ENCODE measurements at places on chromosomes 2 and 18.

DNA sequence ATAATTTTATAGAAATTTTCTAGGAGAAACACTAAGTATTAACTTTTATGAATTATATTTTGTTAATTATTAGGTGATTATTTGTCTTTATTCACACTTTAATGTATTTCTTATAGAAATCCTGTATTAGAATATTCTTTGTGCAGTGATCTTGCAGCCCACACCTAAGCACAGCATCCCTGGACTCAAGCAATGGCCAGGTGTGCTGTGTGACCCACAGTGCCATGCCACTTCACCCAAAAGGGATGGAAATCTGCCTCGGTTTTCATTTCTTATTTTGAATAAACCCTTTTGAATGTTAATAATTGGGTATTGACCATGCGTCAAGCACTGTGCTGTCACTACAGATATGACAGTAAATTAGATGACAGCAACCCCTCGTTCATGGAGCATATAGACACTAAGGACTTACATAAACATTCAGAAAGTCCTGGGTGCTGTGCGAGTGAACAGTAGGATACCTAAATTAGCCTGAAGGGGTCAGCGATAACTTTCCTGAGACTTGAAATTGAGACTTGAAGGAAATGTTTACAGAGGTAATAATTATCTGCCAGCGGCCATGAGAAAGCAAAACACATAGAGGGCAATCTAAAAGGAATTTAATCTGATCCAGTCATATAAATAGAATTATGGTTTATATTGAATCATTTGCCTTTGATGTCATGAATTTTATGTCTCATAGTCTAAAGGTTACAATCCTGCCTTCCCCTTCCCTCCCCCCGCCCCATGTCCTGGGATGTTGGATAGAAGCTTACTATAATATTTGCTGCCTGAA lies 52.7 kb upstream of the CALCRL start:
- DNase-seq = no peak

- DNase-seq = no peak
Measured at GRCh38 chr2:6103372-6103771, 411.2 kb downstream of the SOX11 start.

DNA sequence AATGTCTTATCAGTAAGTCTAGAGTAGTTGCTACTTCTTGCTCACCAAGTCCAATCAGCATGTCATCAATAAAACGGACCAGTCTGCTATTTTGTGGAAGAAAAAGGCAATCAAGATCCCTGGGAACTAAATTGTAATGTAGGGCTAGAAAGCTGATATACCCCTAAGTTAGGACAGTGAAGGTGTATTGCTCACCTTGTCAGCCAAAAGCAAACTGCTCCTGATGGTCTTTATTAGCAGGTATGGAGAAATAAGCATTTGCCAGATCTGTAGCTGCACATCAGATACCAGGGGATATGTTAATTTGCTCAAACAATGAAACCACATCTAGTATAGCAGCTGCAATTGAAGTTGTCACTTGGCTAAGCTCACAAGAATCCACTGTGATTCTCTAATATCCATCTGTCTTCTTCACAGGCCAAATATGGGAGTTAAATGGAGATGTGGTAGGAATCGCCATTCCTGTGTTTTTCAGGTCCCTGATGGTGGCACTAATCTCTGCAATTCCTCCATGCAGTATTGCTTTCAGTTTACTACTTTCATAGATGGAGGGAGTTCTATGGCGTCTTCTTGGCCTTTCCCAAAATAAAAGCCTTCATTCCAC lies 75.0 kb downstream of the TMEM237 start:
- no peak for DNase-seq

GRCh38 chr2:112140205-112140802 lies 2.1 kb downstream of the FBLN7 start:
- DNase-seq = no peak

GRCh38 chr2:167005096-167005495 lies 116.8 kb downstream of the XIRP2 start:
- no peak for DNase-seq

GRCh38 chr2:172859581-172860335 lies 124.1 kb downstream of the RAPGEF4 start:
- no peak for DNase-seq

All from SK-N-MC (cell line).